SJSA1 (cell line): ENCODE measurements at places on chromosomes 1 and 21. TPM values are rescaled to one million over a fixed set of nuclear protein-coding genes. Genes with fewer than 3 reads are reported as not detected.

DNA sequence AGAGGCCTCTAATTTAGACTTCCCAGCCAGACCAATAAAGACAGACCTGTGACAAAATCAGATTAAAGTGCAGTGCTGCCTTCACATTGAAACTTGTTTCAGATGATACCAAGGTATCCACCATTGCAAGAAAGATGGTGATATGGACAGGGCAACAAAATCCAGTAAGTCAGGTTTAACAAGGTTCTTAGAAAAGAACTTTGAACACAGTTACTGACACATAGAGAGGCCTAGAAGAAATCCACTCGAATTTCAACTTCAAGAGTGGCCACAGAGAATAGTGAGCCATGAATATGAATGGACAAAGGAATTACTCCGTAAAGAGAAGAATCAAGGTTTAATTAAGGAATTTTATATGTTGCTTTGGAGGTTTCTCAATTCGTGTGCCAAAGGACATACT is 230.4 kb downstream of the KCNT2 start:
- no peak for DNase-seq
- H3K27me3 ChIP-seq: no peaks in the 10 kb centered on the region
- H3K4me1 ChIP-seq: no peaks in the 10 kb centered on the region
- no peak overlapping the region for H3K4me3 ChIP-seq

DNA sequence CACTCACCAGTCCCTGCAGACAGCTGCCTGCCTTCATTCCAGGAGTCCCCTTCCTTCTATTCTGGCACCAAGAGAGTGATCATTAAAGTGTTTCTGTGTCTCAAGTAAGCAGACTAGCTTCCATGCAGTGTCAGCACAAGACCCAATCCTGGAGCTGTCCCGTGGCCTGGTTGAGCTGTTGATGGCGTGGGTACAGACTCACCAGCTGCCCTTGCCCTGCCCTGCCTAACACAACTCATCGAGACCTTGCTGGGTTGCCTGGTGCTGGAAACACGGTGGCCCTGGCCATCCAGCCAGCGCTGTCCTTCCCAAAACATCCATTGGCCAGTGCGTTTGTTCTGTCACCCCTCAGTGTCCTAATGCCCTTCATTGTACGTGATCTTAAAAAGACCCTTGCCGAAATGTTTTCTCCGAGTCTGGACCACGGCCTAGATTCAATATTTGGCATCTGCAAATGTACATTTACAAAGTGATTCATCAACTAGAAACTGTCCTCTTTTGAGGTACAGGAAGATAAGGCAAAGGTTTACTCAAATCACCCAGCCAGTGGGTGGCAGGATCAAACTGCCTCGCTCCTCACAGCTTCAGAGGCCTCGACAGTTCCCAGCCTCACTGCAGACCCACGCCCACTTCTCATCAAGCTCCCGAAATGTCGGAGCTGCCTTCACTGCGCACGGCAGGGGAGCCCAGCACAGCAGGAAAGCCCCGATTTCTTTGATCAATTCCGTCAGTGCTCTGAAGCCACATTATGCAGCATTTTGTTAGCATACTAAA is 494.2 kb downstream of the KIF26B start:
- H3K27ac ChIP-seq: no peak overlapping the region
- DNase-seq: no peak
- H3K4me1 ChIP-seq: no peaks in the 10 kb centered on the region
- no peak overlapping the region for H3K4me3 ChIP-seq

GRCh38 chr1:33332881-33333280 is 12.0 kb upstream of the A3GALT2 start:
- no peaks in the 10 kb centered on the region for H3K27me3 ChIP-seq
- H3K4me1 ChIP-seq: peaks cover 13% of the 10 kb centered on the region
- H3K36me3 ChIP-seq: peaks cover 76% of the 10 kb centered on the region
- no peak for DNase-seq
- no peak overlapping the region for H3K27ac ChIP-seq

The OLIG2 gene
- not detected in 2 replicates for total RNA-seq

The APOBEC4 gene
- not detected in 2 replicates for total RNA-seq

The PPIAL4G gene
- not detected in 2 replicates for total RNA-seq

The ST3GAL3 gene
- 18.7 and 25.0 TPM in 2 replicates for total RNA-seq

The MAN1C1 gene
- total RNA-seq: not detected in 2 replicates

The WDR64 gene
- 0.24 TPM in 1 of 2 replicates, not detected in the other for total RNA-seq

The RERE gene
- 15.7 and 25.4 TPM in 2 replicates for total RNA-seq
